ENCODE measurements at places on chromosomes 13 and 19. TPM values are rescaled to one million over a fixed set of nuclear protein-coding genes. Genes with fewer than 3 reads are reported as not detected.

Gene GPR18
- total RNA-seq = 17.6 TPM

Gene GJA3
- total RNA-seq = 0.59 TPM

Gene KRTDAP
- total RNA-seq = not detected

Gene SEMA6B
- 0.46 TPM for total RNA-seq

Gene NUDT19
- total RNA-seq = 8.9 TPM

GRCh38 chr13:109196948-109197347, 567.5 kb downstream of the MYO16 start:
- no peaks in the 10 kb centered on the region for H3K4me1 ChIP-seq
- no peak overlapping the region for H3K4me3 ChIP-seq
- no peaks in the 10 kb centered on the region for H3K36me3 ChIP-seq
- no peak for DNase-seq
- H3K27me3 ChIP-seq = no peaks in the 10 kb centered on the region

GRCh38 chr19:50264483-50265186, 61.2 kb downstream of the MYH14 start:
- H3K27me3 ChIP-seq = no peaks in the 10 kb centered on the region
- DNase-seq = no peak
- H3K4me3 ChIP-seq = no peak overlapping the region
- no peaks in the 10 kb centered on the region for H3K4me1 ChIP-seq
- no peaks in the 10 kb centered on the region for H3K36me3 ChIP-seq

DNA sequence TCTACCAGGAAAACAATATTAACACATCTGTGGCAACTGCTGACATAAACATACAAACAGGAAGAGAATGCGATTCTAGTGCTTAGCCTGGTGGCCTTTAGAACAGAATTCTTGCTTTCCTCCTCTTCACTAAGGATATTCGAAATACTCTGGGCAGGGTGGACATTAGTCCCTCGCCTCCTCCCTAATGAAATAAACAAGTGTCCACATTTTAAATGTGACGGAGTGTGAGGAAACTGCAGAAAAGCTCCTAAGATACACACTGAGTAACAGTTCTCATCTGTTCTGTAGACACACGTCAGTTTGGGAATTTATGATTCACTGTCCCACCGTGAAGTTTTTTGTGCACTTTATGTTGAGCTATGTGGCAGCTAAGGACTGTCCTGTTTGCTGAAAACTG, 639 bp downstream of the STARD13 start:
- DNase-seq = peak; percentile 5
- no peaks in the 10 kb centered on the region for H3K36me3 ChIP-seq
- peaks cover 11% of the 10 kb centered on the region for H3K4me1 ChIP-seq
- peak overlapping the region; percentile 53 for H3K4me3 ChIP-seq
- H3K27ac ChIP-seq = no peak overlapping the region
- H3K27me3 ChIP-seq = no peaks in the 10 kb centered on the region

DNA sequence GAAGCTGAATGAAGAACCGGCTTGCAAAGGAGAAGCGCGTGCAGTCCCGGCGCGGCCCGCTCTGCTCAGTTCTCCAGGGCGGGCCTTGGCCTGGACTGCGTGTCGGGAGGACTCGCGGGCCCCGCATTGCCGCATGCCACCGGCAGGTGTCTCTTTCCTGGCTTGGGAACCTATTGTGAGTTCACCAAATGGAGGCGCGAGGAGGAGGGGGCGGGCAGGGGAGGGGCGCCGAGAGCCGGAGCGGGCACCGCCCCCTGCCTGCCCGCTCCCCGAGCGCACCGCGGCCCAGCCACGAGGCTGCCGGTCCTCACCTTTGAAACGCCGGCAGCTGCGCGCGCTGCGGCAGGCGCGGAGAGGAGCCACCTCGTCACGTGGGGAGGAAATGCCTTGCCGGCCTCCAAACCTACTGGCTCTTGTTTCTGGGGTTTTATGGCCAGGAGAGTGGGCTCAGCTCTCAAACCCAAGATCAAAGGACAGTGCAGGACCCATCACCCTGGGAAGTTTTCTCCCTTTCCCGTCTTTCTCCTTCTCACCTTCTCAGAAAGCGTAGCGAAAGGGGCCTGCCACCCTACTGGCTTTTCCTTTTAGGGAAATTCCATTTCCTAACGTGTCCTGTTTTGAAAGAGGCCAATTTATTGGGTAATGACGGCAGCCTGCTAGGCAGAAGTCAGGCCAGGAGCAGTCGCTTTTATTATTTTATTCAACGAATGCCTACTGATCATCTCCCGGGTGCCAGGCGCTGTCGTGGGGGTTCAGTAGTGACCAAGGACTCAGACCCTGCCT, 13.8 kb upstream of the UBE2L5 start:
- peak overlapping the region; percentile 56 for H3K27ac ChIP-seq
- no peaks in the 10 kb centered on the region for H3K36me3 ChIP-seq
- H3K27me3 ChIP-seq = no peaks in the 10 kb centered on the region

GRCh38 chr19:11551603-11552235, 7.3 kb downstream of the ELOF1 start:
- no peaks in the 10 kb centered on the region for H3K36me3 ChIP-seq
- H3K27me3 ChIP-seq = no peaks in the 10 kb centered on the region
- DNase-seq = no peak
- no peak overlapping the region for H3K4me3 ChIP-seq
- peaks cover 22% of the 10 kb centered on the region for H3K4me1 ChIP-seq

DNA sequence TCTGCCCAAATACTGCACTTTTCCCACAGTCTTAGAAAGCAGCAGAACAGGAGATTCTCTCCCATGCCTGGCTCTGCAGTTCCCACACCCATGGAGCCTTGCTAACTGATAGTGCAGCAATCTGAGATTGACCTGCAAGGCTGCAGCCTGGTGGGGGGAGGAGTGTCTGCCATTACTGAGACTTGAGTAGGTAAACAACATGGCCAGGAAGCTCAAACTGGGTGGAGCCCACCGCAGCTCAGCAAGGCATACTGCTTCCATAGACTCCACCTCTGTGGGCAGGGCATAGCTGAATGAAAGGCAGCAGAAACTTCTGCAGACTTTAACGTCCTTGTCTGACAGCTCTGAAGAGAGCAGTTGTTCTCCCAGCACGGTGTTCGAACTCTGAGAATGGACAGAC, 358.5 kb upstream of the PCDH9 start:
- no peaks in the 10 kb centered on the region for H3K36me3 ChIP-seq
- H3K4me1 ChIP-seq = no peaks in the 10 kb centered on the region

DNA sequence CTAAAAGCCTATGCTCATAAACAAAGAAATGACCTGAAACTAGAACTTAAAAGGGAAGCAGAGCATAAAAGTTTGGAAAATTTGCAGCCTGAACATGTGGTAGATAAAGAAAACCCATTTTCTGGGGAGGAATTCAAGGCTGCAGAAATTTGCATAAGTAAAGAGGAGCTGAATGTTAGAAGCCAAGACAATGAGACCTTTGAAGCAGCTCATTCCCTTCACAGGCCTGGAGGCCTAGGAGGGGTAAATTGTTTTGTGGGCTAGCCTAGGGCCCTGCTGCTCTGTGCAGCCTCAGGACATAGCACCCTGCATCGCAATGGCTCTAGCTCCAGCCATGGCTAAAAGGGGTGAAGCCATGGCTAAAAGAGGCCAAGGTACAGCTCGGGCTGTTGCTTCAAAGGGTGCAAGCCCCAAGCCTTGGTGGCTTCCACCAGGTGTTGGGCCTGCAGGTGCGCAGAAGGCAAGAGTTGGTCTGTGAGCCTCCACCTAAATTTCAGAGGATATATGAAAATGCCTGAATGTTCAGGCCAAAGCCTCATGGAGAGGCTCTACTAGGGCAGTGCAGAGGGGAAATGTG, 38.3 kb downstream of the ZIC2 start:
- no peaks in the 10 kb centered on the region for H3K27me3 ChIP-seq
- no peaks in the 10 kb centered on the region for H3K36me3 ChIP-seq
- no peak overlapping the region for H3K4me3 ChIP-seq
- no peak overlapping the region for H3K27ac ChIP-seq
- DNase-seq = no peak

All from B cell (primary cell).